Pulmonary artery endothelial cell (primary cell): ENCODE measurements at places on chromosomes 6 and 20. TPM values are rescaled to one million over a fixed set of nuclear protein-coding genes. Genes with fewer than 3 reads are reported as not detected.

The TGM3 gene
- total RNA-seq: not detected in 2 replicates

The NT5DC1 gene
- total RNA-seq: 9.5 and 14.6 TPM in 2 replicates

- no peak for DNase-seq
These were observed 53.6 kb upstream of the LRRC1 start for GRCh38 chr6:53741034-53741823.

DNA sequence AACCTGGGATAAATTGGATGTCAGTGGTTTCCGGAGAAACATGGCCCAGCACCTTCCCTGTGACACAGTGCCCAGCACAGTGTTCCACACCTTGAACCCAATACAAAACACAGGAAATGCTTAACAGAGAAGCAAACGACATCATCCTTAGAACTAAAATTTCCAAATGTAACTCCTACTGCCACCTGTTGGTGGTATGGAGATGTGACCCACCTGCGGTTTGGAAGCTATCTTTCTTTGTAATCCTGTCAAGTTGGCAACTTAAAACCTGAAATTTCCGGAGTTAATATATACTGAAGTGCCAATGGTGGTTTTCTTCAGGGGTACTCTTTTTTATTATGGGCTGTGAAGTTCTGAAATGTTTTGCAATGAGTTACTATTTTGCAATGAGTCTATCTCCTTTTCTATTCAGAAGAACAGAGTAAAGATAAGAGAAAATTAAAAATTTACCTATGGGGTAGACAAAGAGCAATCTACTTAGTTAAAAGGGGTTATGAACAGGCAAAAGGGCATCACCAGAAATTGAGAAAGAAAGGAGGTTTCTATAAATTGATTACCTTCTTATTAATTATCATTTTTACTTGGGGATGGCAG lies 658.8 kb downstream of the PTPRT start:
- no peak for DNase-seq

The HDGFL1 gene
- not detected in 2 replicates for total RNA-seq

GRCh38 chr6:165548450-165548849 lies 114.6 kb downstream of the PDE10A start:
- no peak for DNase-seq

DNA sequence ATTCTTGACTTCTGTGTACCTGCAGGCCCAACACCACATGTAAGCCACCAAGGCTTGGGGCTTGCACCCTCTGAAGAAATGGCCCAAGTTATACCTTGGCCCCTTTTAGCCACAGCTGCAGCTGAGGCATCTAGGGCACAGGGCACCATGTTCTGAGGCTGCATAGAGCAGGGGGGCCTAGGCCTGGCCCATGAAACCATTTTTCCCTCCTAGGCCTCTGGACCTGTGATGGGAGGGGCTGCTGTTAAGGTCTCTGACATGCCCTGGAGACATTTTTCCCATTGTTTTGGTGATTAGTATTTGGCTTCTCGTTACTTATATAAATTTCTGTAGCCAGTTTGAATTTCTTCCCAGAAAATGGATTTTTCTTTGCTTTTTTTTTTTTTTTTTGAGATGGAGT lies 50.4 kb upstream of the SEC63 start:
- DNase-seq: no peak

The TBXT gene
- total RNA-seq: not detected in 2 replicates

- no peak for DNase-seq
These were observed 449.8 kb downstream of the HACE1 start for GRCh38 chr6:104409913-104410312.

- peak; percentile 60 for DNase-seq
These were observed 5.6 kb upstream of the HLA-DOA start for GRCh38 chr6:33014841-33015634.

DNA sequence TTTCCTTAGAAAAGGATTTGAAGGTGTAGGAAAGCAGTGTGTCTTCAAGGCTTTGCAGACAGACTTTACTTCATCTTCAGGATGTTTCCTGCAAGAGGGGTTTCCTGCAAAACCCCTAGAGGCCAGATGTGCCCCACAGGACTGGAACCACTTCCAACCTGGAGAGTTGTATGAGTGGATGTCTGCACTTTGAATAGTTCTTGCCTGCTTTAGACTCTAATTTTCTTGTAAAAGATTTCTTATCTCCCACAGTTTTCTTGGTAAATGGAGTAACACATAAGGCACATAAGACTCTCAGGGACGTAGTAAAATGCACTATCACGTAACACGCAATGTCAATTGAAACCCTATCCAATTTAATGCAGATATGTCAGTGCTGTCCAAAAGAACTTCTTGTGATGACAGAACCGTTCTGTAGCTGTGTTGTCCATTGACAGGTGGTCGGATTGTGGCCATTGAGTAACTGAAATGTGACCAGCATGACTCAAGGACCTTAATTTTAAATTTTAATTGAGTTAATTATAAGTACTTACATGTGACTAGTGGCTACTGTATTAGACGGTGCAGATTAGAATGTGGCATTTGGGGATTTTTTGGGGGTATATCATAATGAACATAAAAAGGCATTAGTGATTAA lies 118.7 kb downstream of the JARID2 start:
- no peak for DNase-seq

The FAM83C gene
- total RNA-seq: not detected in 2 replicates

- no peak for DNase-seq
These were observed 689 bp upstream of the COL20A1 start for GRCh38 chr20:63292292-63292701.

DNA sequence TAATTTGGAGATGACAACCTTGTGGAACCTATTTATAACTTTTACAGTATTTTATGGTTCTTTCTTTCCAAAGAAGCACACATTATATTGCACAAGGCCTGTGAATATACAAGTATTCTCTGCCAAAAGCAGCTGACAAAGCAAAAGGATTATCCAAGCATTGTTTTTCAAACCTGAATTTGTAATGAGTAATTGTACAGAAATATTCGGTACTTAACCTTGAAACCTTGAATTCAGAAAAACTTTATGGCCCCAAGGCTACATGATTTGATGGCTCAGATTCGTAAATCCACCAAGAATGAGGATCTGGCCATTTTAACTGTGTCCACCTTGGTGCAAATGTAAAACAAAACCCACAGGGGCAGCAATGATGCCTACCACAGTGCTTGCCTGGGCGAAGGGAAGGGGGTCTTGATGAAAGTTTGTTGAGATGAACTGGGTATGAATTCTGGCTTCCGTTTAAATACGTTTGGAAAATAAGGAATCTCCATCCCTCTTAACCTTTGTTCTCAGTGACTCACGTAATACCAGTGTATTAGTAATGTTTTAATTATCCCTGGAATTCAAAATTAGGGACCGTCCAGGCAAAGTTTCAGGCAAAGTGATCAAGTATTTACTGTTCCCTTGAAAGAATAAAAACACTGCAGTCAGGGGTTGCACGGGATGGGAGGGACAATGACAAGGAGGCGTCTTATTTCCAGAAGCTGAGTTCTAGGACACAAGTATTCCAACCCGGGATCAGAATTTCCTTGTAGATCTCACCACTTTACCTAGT lies 2.7 kb upstream of the RBM24 start:
- no peak for DNase-seq

- DNase-seq: no peak
These were observed 149.6 kb downstream of the RIMS1 start for GRCh38 chr6:72035966-72036365.

DNA sequence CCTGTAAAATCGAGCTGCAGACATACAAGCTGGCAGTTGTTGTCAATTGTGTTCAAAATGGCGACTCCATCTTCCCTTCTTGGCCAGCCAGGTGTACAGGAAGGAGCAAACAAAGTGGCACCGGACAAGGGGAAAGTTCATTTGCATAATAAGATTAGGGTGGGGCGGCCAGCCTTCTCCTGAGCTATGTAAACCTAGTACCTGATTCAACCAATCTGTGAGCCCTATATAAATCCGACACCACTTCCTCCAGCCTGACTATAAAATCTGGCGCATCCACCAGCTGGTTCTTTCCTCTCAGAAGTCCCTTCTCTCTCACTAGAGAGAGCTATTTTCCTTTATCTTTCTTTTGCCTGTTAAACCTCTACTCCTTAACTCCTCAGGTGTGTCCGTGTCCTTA lies 8.1 kb upstream of the HBS1L start:
- DNase-seq: no peak

The AVP gene
- not detected in 2 replicates for total RNA-seq

- no peak for DNase-seq
These were observed 355 bp upstream of the BMP2 start for GRCh38 chr20:6767126-6767535.

GRCh38 chr20:46704714-46705377 lies 4.6 kb upstream of the SLC2A10 start:
- DNase-seq: no peak

DNA sequence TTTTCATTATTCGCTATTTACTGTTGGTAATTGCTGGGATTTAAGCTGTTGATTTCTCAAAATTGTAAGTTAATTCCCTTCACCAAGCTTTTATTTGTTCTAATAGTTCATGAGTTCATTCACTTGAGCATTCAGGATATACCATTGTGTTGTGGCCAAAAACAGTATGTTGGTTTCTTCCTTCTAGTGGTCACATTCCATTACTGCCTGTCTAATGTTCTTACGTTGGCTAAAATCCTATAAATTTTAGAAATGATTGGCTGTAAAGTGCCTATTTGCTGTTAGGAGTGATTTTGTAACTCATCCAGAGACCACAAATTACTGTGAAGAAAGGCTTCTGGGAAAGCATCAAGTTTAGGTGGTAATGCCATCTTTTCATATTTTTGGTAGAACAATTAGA lies 76.3 kb downstream of the FARS2 start:
- DNase-seq: peak; percentile 32

GRCh38 chr6:149717255-149717587 lies 680 bp downstream of the LATS1 start:
- DNase-seq: no peak

- no peak for DNase-seq
These were observed 178.3 kb downstream of the THBS2 start for GRCh38 chr6:169075211-169075914.

GRCh38 chr6:161884782-161885181 lies 610.9 kb upstream of the AGPAT4 start:
- DNase-seq: no peak

- DNase-seq: no peak
These were observed 401.8 kb downstream of the PREX1 start for GRCh38 chr20:48425817-48426612.

The TCP11 gene
- total RNA-seq: 0.13 and 0.18 TPM in 2 replicates

- no peak for DNase-seq
These were observed 42.7 kb downstream of the TRPC4AP start for GRCh38 chr20:35049776-35050352.

DNA sequence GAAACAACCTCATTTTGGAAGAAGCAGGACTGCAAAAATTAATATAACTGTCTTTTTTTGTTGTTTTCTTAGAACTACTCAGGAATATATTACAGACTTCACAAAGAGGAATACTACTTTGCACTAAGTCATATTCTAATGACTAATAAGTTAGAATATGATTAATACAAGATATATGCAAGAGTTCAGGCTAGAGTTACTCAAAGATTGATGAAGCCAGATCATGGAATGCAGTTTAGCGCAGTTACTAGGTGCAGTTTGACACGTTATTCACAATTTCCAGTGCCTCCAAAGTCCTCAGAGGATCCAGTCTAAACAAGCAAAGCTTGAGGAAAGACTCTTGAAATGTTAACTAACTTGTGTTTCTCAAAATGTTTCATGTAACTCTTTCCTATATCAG lies 1.2 kb upstream of the MYCT1 start:
- peak; percentile 75 for DNase-seq

DNA sequence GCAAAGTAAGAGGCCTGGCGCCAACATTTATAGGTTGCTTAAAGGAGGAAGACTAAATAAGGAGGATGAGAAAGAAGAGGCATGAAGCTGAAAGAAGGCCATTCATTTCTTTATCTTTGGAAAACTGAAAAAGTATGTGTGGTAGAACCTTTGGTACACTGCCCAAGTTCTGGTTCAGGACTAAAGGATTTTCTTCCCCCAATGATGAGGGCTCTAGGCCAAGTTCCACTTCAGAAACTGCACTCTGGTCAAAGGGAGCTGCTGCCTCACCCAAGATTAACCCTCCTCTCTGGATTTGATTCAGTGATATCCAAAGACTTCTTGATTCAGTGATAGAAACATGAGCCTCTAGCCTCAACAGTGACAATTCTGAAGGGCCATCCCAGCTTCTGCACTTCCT lies 5.0 kb upstream of the KPNA5 start:
- no peak for DNase-seq

DNA sequence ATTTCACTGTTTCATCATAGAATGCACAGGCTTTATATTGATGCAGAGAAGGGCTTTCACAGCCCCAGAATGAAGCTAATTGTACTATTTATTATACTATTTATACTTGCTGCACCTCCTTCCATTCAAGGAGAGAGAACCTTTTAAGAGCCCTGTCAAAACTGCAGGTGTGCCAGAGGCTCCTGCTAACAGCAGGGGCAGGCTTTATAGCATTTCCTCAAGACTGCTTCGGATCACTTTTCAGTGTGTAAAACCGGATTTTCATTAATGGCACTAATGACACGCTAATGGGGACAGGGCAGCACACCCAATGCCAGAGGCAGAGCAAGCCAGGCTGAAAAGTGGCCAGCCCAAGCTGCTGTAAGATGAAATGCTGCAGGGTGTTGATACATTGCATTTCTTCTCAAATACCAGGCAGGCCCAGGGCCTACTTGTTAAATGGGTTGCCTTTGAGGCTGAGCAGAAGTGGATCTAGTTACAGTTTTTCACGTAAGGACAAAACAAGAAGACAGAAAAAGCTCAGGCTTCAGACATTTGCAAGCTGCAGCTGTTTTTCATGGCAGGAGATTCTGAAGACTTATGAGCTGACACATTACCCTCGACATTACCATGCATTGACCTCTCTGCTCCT lies 487.7 kb upstream of the BTBD3 start:
- DNase-seq: no peak

The BPI gene
- total RNA-seq: not detected in 2 replicates

GRCh38 chr20:4043796-4044195 lies 28.4 kb upstream of the RNF24 start:
- no peak for DNase-seq

The SLC22A3 gene
- 0.07 and 0.13 TPM in 2 replicates for total RNA-seq

GRCh38 chr6:140050101-140050995 lies 675.9 kb upstream of the CITED2 start:
- DNase-seq: no peak

DNA sequence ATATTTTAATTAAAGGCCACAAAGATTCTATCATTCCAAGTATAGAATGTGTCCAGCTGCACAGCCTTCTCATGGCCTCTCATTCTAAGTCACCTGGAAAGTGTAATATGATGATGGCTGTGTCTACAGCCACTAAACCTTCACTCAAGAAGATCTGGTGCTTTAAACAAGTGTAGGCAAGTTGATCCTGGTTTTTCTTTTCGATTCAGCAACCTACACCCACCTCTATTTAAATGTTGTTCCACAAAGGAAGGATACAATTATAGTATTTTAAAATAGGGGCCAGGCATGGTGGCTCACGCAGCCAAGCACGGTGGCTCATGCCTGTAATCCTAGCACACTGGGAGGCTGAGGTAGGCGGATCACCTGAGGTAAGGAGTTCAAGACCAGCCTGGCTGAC lies 25.5 kb upstream of the DST start:
- DNase-seq: no peak

DNA sequence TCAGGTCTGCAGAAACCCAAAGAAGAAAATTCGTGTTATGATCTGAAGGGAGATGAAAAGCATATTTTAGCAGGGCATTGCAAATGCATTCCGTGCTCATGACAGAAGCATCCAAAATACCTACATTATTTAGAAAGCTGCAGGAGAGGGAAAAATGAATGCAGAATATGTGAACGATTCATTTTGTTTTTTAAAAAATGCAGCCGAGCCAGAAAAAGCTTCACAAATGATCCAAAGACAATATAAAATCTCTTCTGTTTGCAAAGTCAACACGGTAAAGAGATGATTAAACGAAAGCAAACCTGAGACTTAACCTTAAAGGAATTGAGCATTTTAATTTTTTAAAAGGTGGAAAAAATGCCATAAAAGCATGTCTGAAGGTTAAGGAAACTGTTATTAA lies 136.1 kb upstream of the SULF2 start:
- no peak for DNase-seq

The TRAPPC3L gene
- total RNA-seq: 0.04 and 0.07 TPM in 2 replicates

The TRIM31 gene
- not detected in 2 replicates for total RNA-seq
